HCT116 (cell line): ENCODE measurements at places on chromosomes 1 and 21.

- no peak for DNase-seq
Measured at GRCh38 chr1:182679684-182680083, 4.7 kb downstream of the RGS8 start.

DNA sequence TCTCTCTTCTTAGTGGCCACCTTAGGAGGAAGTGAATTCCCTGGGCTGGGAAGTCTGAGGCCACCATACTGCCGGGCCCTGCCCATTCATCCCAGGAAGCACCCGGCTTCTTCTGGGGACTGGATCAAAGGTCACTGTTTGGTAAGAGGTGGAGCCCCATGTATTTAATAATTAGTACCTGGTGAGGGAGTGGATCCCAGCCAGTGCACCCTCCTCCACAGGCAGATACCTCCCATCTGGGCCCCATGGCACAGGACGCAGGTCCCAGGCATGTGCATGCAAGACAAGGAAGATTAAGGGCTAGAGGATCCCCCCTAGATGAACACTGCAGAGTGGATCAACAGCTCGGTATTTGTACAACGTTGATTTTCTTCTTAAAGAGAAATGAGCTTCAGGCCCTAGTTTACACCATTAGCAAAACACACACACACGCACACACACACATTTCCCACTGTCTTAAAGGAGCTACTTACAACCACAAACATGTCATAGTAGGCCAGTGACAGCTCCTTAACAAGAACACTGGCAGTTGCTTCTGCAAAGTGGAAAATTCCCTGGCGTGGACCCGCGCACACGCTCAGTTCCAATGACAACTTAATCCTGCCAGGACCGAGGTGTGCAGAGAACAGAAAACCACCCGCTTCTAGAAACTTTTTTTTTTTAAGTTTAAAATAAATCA is 90.7 kb downstream of the MRPL37 start:
- DNase-seq, result no peak

DNA sequence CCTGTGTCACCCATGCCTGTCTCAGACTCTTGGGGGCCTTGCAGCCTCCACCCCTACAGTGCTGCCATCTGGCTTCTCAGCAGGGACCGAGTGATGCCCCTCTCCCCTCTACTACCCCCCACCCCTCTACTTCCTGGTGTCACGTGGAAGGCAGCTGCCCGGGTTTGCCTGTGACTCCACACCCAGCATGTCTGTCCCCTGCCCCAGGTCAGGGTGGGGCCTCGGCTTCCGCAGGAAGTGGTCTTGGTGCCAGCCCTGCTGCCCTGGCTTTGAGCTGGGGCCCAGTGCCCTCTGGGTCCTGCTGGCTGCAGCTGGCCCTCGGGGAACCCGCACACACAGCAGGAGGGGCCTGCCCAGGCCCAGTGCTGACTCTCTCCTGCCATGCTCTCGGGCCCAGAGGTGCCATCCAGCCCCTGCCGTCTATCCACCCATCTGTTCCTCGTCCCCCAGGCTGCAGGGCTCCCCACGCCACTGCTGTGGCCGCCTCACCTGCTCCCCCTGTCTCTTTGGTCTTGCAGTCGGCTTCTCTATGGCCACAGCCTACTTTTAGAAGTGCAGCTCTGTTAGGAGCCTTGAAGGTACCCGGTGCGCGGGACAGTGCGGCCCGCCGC is 24.0 kb downstream of the PLCH2 start:
- DNase-seq, result no peak

DNA sequence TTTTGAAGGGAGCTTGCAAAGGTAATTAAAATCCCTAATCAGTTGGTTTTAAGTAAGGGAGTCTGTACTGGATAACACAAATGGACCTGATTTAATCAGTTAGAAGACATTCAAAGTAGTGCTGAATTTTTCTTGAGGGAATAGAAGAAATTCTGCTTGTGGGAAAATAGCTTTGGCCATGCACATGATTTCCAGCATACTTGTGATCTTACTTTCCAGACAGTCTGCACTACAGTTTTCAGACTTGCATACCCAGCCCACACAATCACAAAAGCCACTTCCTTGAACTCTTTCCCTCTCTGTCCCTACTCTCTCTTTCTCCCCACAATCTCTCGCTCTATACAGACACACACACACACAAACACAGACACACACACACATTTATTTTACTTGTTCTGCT is 852.1 kb downstream of the PLA2G4A start:
- DNase-seq, result no peak

GRCh38 chr1:117770981-117771531 is 158.4 kb downstream of the GDAP2 start:
- DNase-seq, result no peak

DNA sequence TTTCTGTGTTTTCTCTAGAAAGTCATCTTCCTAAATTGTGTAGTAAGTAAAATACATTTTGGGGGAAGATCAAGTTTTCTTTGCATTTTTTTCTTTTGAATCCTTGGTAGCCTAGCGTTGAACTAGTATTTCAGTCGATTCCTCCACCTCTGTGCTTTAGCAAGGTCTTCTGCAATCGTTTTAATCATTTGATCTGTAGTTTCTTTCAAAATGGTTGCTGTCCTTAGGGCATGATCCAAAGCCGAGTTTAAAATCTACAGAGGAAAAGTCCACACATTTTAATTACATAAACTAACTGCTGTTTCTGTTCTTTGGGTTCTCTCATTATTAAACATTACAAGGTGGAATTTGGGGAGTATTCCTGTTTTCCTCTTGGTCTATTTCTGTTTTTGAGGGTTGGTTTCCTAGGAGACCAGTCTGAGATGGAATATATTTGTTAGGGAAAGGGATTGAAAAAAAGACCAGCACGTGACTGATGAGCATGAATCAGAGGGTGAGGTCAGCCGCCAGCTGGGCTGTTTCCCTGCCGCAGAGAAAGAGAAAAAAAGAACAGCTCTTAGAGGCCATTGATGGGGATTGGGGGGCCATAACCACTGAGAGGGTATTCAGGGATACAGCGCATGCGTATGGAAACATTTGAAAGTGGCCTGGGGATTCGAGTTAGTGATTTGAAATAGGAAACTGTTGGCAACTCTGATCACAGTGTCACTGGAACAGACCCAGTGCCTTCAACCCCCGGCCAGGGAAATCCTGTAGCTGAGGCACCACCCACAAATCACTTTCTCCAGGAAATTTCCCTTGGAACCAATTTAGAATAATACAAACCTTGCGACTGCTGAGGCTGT is 40.6 kb downstream of the AKNAD1 start:
- DNase-seq, result no peak

- no peak for DNase-seq
Measured at GRCh38 chr1:180927841-180928240, 15.1 kb downstream of the KIAA1614 start.

GRCh38 chr1:43944860-43945259 is 1.9 kb upstream of the IPO13 start:
- DNase-seq, result no peak

DNA sequence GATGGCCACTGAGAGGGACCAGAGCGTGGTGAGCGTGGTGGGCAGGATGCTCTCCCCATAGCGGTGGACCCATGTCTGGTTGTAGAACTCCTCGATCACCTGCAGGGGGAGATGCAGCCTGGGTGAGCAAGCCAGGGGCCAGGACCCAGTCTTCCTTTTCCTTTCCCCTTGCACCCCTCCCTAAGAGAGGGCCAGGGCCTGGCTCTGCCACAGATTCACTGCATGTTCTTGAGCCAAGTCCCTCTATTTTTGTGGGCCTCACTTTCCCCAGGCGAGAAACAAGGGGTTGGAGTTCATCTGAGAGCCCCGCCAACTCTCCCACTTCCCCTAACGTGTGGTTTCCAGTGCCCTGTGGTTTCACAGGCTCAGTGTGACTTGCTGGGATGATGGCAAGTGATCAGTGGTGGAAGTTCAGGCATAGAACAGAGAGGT is 27.5 kb downstream of the SLC2A1 start:
- DNase-seq, result no peak

DNA sequence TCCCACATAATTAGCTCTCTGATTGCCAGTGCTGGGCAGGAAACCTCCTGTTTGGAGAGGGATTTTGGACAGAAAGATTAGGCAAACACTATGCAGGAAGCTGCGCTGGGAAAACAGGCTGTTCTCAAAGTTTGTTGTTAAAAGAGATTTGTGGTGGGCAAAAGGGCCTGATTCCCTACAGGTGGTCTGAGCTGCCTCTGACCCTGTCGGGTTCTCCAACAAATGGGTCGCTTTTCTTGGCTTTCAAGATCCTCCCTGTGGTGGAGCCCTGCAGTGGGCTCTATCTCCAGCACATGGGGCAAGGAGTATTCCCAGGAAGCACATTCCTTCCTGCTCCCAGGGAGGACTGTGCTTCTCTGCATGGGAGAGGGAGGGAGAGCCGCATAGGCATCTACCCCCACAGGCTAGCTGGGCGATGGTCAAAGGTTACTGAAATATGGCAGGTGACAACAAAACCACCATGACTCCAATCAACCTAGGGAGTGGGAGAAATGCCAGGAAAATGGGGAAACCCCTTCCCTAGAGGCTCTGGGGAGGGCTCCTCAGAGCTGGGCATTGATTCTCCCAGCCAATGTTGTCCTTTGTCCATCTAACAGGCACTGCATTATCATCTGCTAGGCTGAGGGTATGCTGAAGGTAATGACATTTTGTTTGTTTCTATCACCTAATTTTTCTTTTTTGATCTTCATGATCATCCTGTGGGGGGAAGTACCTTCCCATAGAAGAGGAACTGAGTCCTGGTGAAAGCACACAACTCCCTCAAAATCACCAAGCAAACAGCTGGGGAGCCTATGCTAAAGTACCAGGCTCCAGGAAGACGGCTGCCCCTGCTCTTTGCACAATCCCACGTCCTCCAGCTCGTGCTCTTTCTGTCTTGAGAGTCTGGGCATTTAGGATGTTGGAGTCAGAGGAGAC is 85.3 kb downstream of the PLXNA2 start:
- no peak for DNase-seq

- no peak for DNase-seq
Measured at GRCh38 chr1:230107941-230108340, 40.9 kb downstream of the GALNT2 start.

- no peak for DNase-seq
Measured at GRCh38 chr21:31420988-31421387, 76.9 kb upstream of the TIAM1 start.

DNA sequence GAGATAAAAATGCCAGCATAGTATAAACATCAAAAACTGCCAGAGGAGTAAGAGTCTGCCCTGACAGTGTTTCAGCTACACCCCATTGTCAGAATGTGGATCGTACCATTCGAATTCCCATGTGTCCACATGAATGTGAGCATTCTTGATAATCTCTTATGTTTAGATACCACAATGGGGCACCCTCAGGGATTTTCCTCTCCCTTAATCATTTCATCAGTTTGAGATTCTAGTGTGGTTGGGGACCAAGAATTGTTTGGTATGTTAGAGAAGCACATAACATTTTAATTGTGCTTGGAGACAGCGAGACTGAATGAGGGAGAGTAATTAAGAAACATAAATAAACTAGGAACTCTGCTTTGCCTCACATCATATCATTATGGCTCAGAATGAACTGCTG is 120.2 kb downstream of the ZC3H11B start:
- no peak for DNase-seq

DNA sequence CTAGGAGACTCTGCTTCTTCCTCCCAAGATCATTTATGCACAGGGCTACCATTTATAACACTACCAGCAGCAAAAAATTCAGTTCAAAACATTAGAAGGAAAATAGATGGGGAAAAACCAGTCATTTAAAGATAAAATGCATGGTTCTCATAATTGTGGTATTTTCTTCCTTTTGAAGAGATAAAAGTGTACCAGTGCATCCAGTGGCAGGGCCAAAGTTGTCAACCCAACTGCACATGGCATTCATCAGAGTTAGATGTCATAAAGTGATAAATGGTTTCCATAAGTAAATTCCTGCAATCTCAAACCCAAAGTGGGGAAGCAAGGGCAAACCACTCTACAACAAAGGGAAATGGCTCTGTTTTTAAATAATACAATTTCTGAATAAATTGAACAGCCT is 119.1 kb upstream of the DMRTA2 start:
- no peak for DNase-seq

- no peak for DNase-seq
Measured at GRCh38 chr1:218661411-218661810, 316.3 kb downstream of the TGFB2 start.

DNA sequence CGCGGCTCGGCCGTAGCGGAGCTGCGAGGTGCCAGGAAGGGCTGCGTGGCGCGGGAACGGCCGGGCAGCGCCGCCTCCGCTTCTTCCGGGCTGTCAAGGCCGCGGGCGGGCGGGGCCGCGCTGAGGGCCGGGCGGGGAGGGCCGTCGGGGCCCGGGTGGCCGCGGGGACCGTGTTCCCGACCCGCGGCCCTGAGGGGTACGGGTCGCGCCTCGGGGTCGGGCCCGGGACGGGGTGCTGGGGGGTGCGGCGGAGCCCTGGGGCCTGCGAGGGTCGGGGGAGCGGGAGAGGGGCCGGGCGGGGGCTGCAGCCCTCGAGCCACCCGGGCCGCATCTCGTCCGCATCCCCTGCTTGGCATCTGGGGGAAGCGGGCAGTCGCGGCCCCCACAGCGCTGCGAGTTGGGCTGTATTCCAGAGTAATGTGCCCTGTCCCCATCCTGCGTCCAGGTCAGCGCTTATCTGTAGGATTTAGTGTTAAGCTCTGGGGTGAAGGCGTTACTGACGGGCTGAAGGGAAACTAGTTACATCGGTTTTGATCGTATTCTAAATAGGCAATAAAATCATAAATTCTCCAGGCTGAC is 379 bp downstream of the RER1 start:
- no peak for DNase-seq

GRCh38 chr21:17612023-17612564 is 607 bp downstream of the BTG3 start:
- no peak for DNase-seq

GRCh38 chr21:41506611-41507520 is 1.1 kb downstream of the TMPRSS2 start:
- DNase-seq, result no peak

DNA sequence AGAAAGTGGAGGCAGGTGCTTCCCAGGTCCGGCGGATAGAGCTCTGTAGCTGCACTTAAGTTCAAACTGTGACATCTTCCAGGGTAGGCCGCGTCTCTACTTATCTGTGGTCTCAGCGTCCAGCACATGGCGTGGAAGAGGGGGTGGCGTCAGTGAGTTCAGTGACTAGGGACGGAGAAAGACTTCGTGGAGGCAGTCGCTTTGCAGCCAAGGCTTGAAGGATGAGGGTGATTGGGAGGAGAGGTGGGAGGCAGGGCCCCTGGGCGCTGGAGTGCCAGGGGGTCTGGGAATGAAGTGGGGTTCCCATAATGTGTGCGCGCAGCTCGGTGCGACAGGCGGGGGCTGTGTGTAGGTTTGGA is 444 bp upstream of the AGO1 start:
- DNase-seq, result no peak

GRCh38 chr1:46532498-46533178 is 18.8 kb downstream of the KNCN start:
- no peak for DNase-seq

- DNase-seq, result no peak
Measured at GRCh38 chr1:23522244-23522982, 8.6 kb downstream of the E2F2 start.

DNA sequence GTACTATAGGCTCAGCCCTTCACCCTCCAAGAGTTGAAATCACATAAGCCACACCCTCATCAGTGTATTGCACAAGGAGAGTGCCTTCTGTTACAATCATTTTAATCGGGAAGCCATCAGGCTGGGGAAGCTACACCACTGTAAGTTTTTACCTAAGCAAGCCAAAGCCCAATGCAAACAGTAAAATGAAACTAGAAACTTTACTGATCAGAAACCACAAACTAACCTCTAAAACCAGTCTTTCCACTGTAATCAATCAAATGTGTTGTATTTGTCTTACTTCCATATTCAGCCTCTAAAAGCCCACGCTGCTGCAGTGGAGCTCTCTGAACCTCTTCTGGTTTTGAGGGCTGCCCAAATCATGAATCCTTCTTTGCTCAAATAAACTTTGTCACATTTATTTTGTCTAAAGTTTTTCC is 26.2 kb downstream of the CAPN8 start:
- DNase-seq, result no peak

GRCh38 chr1:161398900-161399256 is 31.2 kb upstream of the CFAP126 start:
- DNase-seq, result no peak
